ENCODE measurements at places on chromosomes 16 and 17. TPM values are rescaled to one million over a fixed set of nuclear protein-coding genes. Genes with fewer than 3 reads are reported as not detected.

Gene PTX4
- not detected for polyA plus RNA-seq

Gene OR3A3
- polyA plus RNA-seq: not detected

Gene HSD17B2
- polyA plus RNA-seq: not detected

Gene MYL4
- not detected for polyA plus RNA-seq

Gene PYDC1
- polyA plus RNA-seq: not detected

Gene EVPL
- polyA plus RNA-seq: not detected

Gene KPNB1
- 28.4 TPM for polyA plus RNA-seq

Gene NOS2
- polyA plus RNA-seq: 0.21 TPM

Gene KCNH4
- not detected for polyA plus RNA-seq

Gene GPR142
- not detected for polyA plus RNA-seq

Gene AKTIP
- polyA plus RNA-seq: 16.8 TPM

Gene CFAP97D1
- polyA plus RNA-seq: not detected

Gene C16orf74
- polyA plus RNA-seq: 39.7 TPM

Gene KCNG4
- polyA plus RNA-seq: not detected

Gene ZDHHC1
- 0.33 TPM for polyA plus RNA-seq

Gene ASPA
- polyA plus RNA-seq: not detected

Gene CBX2
- polyA plus RNA-seq: 0.26 TPM

Gene ATMIN
- 19.5 TPM for polyA plus RNA-seq

Gene DOC2B
- polyA plus RNA-seq: not detected

All from IgD-negative memory B cell (primary cell).